ENCODE measurements at places on chromosomes 7 and 10.

- peak; percentile 9 for DNase-seq
These were observed 9.5 kb upstream of the NPFFR1 start for GRCh38 chr10:70293169-70293843.

- peak; percentile 5 for DNase-seq
These were observed 600.4 kb downstream of the KCNMA1 start for GRCh38 chr10:77036993-77037734.

DNA sequence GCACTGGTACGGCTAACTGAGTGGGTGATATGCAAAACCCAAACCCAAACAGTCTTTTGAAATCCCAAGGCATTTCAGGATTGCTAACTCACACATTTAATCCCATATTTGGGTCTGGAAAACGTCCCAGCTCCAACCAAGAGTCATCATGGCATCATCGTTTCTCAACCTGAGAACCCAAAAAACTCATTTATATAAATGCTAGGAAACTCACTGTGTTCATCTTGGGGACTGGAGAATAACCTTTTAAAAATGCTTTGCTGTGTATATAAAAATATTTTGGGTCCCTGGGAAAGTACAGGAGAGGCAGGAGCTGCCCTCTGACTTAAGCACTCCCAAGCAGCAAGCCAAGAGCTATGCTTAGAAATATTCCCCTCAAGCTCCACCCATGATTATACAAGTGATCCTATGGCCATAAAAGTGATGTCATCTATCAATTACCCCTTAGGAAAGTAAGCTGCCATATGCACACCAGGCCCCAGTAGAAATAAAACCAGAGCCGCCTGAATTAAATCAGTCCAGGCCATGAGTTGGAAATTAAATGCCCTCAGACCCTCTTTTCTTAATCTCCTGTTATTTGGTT lies 352.1 kb downstream of the FRMD4A start:
- no peak for DNase-seq

- no peak for DNase-seq
These were observed 58.2 kb upstream of the SLC25A13 start for GRCh38 chr7:96380111-96380512.

DNA sequence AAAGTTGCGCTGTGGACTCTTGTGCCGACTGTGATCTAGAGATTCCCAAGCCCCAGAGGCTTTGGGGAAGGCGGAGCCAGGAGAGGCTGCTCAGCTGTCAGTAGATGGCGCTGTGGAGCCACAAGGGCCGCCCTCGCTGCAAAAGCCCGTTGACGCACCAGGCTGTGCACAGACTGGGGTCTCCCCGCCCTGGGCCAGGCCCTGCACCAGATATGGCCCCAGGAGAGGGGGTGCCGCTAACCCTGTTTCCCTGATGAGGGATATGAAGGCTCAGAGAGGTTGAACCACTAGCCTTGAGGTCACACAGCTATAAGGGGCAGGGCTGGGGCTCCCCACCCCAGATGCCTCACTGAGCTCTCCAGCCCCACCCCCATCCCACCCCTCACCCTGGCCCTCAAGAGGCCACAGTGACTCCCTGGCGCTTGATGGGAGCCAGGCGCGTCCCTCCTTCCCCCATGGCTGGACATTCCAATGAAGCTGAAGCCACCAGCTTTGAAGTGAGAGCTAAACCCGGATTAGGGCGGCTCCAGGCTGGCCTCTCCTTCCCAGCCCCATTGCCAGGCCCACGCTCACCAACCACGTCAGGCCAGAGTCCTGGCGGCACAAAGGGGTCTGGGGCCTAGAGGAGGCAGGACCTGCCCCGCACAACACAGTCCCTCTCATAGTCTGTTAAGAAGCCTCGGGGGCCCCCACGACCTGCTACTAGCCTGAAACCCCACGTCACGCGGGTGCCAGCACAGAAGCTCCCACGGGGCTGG lies 26.4 kb downstream of the MYL10 start:
- peak; percentile 91 for DNase-seq

DNA sequence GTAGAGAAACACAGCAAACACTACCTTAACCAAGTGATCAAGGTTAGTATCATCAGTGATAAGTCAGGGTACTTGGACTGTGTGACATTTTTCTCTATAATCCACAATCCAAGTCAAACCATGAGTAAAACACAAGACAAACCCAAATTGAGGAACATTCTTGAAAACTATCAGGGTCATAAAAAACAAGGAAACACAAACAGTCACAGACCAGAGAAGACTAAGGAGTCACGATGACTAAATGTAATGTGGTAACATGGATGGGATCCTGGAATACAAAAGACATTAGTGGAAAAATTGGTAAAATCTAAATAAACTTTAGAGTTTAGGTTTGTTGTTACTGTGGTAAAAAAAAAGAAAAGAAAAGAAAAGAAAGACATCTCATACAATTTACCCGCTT lies 103.8 kb downstream of the ARMH3 start:
- DNase-seq: no peak

DNA sequence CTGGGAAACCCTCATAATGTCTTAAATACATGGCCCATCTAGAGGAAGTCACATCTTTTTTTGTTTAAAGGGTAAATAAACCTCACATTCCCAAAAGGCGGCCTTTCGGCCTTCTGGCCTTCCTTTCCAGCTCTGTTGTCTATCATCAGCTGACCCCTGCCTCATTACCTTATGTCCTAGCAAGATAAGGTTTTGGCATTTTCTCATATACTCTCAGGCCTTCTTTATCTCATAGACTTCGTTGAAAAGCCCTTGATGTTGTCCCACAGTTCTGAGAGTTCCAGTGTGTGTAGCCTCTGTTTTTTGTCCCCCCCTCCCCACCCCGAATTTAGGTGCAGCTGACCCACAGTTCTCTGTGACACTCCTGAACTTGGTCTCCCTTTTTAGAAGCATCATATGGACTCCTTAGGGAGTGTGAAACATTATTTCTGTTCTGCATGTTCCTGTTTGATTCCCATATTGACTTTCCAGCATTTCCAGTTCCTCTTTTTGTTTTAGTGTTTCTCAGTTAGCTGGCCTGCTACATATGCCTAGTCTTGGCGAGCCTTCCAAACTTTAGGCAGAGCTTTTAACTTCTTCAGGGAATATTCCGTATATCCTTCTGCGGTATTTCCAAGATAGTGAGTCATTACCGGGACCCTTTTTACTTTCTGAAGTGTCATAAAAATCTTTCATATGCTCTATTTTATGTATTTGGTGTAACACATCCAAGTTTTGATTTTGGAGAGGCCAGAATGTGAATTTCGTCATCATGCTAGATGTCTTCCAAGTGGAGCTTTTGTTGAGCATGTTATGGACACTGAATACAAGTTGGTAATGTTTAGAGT lies 138.5 kb downstream of the LRRC4 start:
- DNase-seq: no peak

DNA sequence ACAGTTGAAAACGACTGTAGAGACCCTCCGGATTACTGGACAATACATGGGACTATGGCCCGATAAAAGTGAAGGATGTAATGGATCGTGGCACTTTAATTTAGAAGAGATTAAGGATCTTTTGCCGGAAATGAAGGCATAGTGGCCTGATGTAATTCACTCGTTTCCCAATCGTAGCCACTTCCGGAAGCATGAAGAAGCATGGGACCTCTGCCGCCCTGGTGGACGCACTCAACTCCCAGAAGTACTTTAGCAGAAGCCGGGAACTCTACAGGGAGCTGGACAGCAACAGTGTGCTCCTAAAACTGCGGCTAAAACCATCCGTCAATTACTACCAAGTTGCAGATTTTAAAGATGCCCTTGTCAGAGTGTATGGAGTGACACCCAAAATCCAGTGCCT lies 59.6 kb upstream of the NUPR2 start:
- DNase-seq: no peak

DNA sequence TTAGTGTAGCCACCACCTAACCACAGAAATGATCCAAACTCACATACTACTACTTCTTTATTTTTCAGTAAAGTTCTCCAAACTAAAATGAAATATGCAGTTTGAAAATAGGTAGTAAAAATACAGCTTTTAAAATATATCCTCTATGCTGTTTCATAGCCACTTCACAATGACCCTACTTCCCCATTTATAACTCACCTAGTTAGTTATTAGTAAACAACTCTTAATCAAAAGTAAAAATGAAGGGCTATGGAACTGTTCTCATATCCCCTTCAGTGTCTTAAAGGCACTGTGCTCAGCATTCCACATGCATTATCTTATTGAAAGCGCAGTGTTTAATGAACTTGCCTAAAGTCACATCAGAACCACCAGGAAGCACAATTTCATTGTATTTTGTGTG lies 43.5 kb downstream of the KMT2C start:
- DNase-seq: no peak
